Right lobe of liver (tissue), 6 donors: ENCODE measurements at places on chromosomes 3 and 15. TPM values are rescaled to one million over a fixed set of nuclear protein-coding genes. Genes with fewer than 3 reads are reported as not detected.

DNA sequence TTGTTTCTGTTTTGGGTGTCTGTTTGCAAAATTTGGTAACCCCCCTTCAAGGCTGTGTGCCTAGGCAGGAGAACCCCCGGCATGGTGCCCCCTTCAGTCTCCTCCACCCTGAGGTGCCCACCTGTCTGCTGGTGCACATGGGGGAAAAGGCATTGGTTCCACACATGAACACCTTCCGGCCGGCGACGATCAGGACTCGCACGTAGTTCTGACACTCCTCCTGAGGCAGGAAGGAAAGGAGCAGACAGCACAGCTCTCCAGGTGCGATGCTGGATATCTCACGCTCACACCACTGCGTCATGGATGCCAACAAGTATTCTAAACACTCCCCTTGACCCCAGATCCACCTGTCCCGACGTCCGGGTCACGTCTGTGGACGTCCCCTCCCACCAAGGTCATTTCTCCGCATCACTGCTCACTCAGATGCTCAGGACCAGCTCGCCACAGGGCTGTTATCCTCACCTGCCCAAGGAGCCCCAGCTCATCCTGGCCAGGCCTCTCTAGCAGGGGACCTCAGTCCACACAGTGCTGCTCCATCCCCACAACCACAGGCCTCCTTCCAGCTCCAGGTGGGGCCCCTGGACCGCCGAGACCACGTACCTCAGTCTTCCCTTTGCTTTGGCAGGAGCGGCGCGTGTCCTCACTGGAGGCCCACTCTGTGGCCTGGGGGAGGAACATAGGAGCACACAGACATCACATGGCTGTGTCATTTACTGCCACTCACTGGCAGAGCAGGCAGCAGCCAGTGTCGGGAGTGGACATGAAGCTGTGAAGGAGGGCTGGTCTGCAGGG lies 99.0 kb downstream of the SEMA5B start:
- no peak for DNase-seq

DNA sequence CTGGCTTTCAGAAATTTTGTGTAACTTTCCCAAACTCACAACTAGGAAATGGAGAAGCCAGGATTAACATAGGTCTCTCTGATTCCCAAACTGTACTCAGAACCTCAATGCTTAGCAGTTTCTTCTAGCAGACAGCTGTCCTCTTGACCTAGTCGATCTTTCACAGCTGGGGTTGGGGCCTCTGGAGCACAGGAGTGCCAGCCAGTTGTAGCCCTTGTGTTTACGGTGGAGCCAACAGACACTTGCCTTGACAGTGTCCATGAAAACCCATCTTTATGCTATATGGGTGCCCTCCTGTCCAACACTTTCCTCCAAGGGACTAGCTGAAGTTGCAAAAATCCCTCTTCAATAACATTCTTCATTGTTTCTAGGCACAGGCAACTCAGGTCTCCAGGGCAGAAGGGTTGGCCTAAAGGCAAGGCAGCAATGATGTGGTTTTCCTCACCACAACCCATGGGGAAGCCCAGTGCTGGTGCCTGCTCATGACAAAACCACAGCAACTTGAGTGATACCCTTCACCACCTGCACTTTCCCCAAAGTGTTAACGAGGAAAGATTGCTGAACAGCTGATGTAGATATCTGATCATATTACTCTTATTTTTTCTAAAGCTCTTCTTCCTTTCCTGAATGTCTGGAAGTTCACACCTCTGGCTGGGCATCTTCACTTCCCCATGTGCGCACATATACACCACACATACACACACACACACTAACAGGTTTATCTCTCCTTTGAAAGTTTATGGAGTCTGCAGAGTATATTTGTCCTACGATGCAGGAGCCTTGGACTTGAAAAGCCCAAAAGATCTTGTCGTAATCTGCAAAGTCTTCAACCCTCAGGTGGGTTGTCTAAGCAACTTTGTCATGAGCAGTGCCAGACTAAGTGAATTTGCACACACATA lies 11.0 kb upstream of the KNG1 start:
- DNase-seq: no peak

DNA sequence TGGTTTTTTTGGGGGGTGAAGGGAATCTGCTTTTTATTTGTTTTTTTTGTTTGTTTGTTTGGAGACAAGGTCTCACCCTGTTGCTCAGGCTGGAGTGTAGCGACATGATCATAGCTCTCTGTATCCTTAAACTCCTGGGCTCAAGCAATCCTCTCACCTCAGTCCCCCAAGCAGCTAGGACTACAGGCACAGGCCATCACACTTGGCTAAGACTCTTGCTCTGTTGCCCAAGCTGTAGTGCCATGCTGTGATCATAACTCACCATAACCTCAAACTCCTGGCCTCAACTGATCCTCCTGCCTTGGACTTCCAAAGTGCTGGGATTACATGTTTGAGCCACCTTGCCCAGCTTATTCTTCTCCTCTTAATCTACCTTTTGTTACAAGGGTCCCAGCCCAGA lies 31.8 kb downstream of the GPR176 start:
- no peak for DNase-seq

DNA sequence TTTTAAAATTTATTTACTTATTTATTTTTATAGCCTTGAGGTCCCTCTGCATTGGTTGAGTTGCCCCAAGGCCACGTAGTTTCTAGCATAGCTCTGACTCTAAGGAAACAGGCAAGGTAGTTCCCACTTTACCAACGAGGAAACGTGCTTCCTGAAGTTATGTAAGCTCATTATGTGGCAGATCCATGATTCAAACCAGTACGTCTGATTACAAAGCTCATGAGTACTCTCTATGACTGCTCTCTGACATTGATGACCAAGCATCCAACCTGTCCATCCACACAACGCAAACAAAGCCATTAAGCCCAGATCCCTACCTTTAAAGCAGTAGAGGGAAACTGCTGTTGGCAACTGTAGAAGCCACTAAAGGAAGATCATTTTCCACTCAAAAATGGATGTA lies 25.6 kb downstream of the WWTR1 start:
- no peak for DNase-seq

Gene A4GNT
- total RNA-seq: not detected

Gene CCDC54
- total RNA-seq: not detected

Gene MYO5C
- total RNA-seq: 7.2 TPM

Gene TMCO5A
- total RNA-seq: not detected

GRCh38 chr15:43518197-43518761 lies 871 bp downstream of the MAP1A start:
- no peak for DNase-seq
